ENCODE measurements at places on chromosomes 6 and 20.
A peak's percentile ranks its signal among the peaks of the same experiment; 100 is the strongest.

DNA sequence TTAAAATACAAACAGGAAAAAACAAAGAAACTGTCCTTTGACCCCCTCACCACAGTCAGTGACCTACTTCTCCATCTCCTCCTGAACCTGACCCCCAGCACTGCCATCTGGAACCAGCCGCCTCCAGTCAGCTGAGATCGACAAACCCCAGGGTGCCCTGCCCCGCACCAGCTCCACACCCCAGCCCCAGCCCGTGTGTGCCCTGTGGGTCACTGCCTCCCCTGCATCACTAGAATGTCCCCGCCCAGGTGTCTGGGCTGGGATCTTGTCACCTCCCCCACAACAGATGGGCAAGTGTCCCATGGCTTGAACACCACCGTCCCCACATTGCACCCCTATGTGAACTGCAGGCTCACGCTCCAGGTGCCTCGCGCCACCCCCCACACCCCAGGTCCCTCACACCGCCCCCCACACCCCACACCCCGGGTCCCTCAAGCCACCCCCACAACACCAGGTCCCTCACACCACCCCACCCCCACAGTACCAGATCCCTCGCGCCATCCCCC is 13.3 kb downstream of the TAF4 start:
- DNase-seq: no peak

GRCh38 chr6:119237177-119237715 is 112.3 kb downstream of the MAN1A1 start:
- DNase-seq: no peak

- DNase-seq: no peak
Observed at GRCh38 chr6:116099036-116099435, 1.6 kb upstream of the NT5DC1 start.

GRCh38 chr20:25188218-25188617 is 7.3 kb upstream of the ENTPD6 start:
- no peak for DNase-seq

GRCh38 chr20:6975311-6975710 is 207.8 kb downstream of the BMP2 start:
- peak; percentile 76 for DNase-seq

GRCh38 chr20:57573894-57574293 is 13.0 kb downstream of the PCK1 start:
- DNase-seq: no peak

- no peak for DNase-seq
Observed at GRCh38 chr20:8287340-8287739, 155.3 kb downstream of the PLCB1 start.

DNA sequence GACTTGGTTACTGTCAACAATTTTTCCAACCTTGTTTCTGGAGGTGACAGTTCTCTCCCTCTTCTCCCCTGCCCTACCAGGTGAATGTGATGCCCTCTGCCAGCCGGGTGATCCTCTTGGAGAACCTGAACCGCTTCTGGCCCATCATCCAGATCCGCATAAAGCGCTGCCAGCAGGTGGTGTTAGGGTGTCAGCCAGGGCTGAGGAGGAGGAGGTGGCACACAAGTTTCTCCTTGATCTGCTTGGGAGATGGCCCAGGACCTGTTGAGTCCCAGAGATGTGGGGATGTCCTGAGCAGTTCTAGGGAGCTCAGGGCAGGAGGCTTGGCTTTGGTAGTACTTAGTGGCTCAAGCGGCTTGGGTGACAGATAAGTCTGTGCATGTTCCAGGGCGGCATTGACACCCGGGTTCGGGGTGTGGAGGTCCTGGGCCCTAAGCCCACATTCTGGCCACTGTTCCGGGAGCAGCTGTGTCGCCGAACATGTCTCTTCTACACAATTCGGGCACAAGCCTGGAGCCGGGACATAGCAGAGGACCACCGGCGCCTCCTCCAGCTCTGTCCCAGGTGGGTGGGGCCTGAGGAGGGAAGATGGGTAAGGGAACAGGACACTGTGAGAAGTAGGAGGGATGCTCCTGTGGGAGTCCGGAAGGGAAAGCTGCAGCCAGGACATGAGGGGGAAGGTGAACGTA is 21.2 kb downstream of the CUL9 start:
- no peak for DNase-seq

- peak; percentile 18 for DNase-seq
Observed at GRCh38 chr6:35710241-35710847, 21.6 kb upstream of the FKBP5 start.

DNA sequence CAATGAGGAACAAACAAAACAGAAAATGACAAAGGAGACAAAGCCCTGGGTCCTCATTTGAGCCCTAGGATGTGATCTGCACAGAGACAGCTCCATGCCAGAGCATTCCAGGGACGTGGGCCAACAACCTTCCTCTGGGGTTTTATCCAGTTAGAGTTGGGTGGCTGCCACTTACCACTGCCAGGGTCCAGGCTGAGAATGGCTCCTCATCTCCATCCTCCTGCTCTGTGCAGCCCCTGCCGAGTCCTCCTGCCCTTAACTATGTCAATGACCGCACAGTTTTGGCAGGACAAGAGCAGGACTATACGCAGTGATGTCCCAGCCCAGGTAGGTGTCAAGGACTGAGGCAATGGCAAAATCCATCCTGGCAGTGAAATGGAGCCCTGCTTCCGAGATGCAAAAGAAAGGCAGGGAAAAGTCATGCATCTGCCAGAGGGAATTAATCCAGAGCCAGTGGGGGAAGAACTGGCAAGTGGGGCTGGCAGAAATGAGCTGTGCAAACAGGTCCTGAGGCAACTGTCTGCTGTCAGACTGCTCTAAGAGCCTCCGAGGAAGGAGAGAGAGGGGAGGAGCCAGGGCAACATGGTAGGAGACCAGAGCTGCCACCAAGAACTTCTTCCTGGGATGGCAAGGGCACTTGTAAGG is 449.4 kb downstream of the PTPRT start:
- DNase-seq: no peak

- DNase-seq: no peak
Observed at GRCh38 chr6:141041596-141042087, 1091.1 kb upstream of the GJE1 start.

DNA sequence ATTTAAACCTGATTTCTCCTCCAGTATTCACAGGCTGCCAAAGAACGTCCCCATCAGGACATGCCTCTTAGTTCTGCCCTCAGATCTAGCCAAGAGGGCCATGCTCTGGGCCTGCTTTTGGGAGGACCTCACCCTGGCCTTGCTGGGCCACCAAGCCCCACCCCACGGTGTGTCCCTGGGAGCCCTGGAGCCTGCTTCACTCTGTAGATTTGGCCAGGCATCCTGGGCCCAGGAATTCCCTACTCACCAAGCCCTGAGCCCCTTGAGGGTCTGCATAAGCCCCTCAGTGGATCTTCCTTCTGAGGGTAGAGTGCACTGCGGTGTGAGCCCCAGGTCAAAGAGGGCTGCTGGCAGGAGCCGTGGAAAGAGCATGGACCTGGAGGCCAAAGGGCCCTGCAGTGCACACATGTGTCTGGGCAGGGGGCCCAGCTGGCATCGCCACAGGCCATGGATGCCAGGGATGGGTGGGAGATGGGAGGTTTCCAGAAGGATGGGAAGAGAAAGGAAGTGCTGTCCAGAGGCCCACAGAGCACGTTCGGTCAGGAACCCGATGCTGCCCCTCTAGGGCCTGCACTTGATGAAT is 98.0 kb downstream of the DACT2 start:
- no peak for DNase-seq

DNA sequence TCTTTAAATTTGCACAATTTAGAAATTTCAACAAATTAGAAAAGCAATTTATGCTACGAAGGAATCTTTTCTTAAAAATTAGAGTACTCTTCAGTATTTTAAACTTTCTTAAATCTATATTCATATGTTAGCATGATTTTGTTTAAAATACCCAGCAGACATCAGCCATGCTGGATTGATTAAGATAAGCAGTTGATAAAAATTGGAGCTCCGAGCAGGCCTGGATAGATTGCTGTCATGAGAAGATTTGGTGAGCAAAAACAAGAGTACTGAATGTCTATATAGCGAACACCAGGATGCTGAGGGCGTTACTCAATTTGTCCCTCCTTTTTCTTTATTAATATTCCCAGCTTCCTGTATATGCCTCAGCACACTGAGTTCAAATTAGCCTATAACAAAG is 108.4 kb upstream of the SLC35B3 start:
- DNase-seq: no peak

GRCh38 chr20:62577490-62577836 is 64.8 kb upstream of the SLCO4A1 start:
- no peak for DNase-seq

GRCh38 chr6:108484016-108484415 is 76.7 kb upstream of the FOXO3 start:
- DNase-seq: no peak

DNA sequence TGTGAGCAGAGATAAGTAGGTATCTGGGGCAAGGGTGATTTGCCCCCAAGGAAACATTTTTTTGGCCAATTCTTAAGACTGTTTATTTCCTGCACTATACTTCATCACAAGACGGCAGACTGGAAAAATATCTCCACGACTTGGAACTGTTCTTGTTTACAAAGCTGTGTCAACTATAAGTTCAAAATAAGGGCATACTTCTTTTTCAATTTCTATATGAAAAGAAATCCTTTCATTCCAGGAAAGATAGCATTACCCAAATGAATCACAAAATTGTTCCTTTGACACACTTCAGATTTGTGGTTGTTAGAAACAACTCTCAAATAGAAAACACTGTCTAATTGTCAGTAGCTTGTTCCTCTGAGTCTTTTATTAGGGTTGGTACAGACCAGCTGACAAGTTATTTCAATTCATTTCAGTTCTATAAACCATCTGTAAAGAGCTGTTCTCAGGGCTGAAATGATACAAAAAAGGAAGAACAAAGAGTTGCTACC is 212.9 kb upstream of the PRDM1 start:
- no peak for DNase-seq

GRCh38 chr6:19450651-19451050 is 386.5 kb upstream of the ID4 start:
- DNase-seq: no peak

Data from kidney glomerular epithelial cell (primary cell).